T-helper 2 cell (primary cell): ENCODE measurements at places on chromosomes 6 and 20.

DNA sequence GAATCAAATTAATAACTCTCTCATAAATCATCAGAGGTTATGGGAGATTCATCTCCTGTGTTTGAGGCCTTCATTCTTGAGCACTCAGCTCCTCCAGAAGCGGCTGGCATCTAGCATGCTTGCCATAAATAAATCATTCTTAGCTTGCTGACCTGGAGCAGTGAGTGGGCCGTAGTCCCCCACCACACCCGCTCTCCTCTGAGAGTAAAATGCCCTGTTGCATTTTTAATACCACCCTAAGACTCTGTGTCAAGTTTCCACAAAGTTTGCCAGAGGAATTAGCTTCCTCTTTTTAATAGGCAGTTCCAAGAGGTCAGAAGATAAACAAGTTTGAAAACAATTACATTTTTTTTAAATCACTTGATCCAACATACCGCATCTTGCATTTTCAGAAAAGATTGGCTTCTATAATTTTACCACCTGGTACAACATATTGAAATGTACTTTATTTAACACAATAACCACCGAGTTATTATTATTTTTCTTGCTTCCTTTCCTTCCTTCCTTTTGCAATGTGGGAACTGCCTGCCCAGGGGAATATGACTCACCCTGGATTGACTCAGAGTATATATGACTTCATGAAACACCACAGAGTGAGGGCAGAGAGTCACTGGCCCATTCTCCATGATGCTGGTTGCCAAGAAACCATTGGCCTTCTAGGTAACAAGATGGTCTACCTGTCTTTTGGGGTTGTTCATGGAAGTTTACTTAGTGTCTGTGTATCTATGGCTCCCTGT is 29.4 kb upstream of the CLIC5 start:
- DNase-seq: no peak

DNA sequence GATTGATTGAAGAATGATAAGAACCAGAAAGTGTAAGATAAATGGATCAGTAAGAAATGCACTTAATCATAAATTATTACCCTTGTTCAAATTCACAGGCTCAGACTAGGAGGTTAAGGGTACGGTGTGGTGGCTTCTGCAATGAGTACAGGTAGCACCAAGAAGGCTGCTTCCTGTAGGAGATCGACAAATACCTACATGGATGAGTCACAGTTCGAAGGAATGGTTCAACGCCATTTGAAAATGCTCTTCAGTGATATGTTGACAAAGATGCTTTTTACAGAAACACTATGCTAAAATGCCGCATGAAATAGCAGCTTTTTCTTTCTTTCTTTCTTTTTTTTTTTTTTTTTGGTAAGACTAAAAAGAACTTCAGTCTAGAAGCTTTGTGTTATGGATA is 116.2 kb downstream of the DTNBP1 start:
- no peak for DNase-seq

DNA sequence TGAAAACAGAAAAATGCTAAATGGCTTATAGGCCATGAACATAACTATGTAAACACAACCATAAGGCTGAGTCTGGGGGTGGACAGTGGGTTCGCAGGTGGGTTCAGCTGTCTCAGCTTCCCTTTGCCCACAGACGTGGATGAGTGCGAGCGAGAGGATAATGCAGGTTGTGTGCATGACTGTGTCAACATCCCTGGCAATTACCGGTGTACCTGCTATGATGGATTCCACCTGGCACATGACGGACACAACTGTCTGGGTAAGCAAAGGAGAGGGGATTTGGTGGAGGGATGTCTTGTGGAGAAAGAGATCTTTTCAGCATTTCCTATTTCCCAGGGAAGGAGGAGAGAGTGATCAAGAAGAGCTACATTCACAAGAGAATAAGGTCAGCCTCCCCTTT is 14.7 kb downstream of the SCUBE3 start:
- no peak for DNase-seq

GRCh38 chr6:75932067-75932466 is 140.4 kb downstream of the IMPG1 start:
- DNase-seq: no peak

GRCh38 chr20:23058240-23058639 is 8.8 kb upstream of the THBD start:
- DNase-seq: no peak

GRCh38 chr6:97306544-97307320 is 23.7 kb upstream of the MMS22L start:
- no peak for DNase-seq

DNA sequence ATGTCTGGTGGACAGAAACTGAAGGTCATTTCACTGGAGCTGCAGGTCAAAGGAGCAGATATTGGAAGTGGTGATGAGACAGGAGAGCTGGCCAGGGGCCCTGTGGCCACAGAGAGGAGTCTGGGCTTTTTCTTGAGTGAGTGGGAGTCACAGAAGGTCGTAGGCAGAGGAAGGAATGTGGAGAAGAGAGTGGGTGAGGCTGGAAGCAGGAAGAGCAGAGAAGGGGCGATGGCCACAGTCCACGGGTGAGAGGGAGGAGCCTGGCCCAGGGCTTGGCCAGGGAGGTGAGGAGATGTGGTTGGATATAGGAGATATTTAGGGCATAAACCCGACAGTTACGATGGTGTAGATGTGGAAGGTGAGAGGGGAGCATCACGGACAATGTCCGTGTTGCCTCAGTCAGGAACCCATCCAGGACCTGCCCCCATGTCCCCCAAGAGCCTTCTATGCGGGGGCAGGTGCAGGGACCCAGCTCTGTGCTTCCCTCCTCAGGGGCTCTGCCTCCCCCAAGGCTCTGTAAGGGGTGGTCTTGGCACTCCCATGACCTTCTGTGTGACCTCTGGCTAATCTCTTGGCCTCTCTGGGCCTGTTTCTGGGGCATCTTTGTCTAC is 150.5 kb upstream of the PTPN1 start:
- DNase-seq: no peak

DNA sequence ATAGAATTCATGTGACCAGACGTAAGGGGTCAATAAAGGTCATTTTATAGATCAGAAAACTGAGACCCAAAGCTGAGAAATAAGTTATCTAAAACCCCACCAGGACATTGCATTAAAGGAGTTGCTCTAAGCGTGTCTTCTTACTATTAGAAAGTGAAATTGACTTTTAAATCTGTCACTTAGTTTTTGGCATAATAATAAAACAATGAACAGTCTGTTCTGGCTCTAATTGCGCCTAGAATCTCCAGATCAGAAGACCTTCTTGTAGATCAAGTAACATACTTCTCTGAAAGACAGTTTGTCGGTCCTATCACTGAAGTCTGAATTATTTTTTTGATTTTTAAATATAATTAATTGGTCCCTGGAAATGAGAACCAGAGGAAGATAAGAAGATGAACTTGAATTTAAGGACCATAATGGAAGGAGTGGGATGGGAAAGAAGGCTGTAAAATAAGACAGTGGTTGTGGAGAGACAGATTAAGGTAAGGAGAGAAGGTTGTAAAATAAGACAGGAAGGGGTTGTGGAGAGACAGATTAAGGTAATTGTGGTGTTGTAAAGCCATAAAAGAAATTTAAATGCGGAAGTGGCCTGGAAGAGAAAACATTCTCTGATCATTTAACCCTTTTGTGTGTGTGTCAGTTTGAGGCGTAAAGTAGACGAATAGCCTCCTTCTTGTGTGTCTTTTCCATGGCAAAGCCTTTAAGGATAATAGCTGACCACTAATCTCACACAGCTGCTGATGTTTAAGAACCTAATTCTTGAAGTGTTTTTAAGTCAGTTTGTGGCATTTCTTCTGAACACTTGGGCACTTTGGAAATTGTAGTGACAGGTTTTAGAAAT is 20.1 kb downstream of the TOP1 start:
- DNase-seq: no peak

DNA sequence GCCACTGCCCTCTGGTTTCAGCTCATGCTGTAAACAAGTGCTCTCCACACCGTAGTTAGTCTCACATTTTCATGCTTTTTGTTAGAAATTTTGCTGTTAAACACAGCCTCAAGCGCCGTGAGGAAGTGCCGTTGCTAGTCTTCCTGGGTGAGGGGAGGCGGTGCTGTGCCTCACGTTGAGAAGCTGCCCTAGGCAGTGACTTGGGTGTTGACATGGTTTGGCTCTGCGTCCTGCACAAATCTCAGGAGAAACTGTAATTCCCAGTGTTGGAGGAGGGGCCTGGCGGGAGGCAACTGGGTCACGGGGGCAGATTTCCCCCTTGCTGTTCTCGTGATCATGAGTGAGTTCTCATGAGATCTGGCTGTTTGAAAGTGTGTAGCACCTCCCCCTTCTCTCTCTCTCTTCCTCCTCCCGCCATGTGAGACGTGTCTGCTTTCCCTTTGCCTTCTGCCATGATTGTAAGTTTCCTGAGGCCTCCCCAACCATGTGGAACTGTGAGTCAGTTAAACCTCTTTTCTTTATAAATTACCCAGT is 95.8 kb downstream of the ERMARD start:
- DNase-seq: no peak
